Nucleus accumbens (tissue), 56 donors: ENCODE measurements at places on chromosomes 1 and 21.

DNA sequence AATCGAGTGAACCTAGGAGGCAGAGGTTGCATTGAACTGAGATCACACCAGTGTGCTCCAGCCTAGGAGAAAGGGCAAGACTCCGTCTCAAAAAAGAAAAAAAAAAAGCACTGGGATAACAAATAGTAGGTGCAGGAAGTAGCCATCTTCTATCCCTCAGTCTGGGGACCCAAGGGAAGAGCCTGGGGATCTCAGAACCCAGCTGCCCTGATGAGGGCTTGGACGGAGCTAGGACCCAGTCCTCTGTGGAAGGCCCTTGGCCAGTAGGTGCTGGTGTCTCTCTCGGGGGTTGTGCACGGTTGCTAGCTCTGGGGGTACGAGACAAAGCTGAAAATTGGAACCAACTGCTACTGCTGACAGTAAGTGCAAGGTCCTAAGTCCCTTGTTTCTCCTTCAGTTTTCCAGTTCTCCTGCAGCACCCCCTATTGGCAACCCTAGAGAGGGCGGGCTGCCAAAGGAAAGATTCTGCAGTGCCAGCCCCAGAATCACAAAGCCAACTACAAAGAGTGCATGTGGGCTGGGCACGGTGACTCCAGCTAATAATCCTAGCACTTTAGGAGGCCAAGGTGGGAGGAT is 57.6 kb upstream of the KIF1B start:
- DNase-seq, result peak; percentile 80

GRCh38 chr1:35925741-35926140 is 5.2 kb upstream of the AGO3 start:
- DNase-seq, result no peak

DNA sequence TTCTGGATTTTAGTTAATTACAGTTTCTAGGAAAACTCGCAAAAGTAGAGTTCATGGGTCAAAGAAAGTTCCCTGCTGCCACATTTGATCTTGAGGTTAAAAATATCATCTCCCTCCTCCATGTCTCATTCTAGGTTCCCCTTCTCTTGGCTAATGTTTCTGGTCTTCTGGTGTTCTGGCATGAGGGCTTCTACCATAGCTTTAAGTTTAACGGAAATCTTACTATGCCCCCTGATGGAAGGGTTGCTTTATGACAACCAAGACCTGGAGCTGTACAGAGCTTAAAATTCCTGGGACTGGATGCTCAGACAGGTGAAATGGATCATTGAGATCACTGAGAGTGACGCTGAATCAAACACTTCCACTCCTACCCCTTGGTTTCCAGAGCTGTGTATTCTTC is 1881.7 kb downstream of the MRPL39 start:
- DNase-seq, result no peak

- DNase-seq, result no peak
Observed at GRCh38 chr1:58005212-58005611, 541.3 kb downstream of the OMA1 start.

DNA sequence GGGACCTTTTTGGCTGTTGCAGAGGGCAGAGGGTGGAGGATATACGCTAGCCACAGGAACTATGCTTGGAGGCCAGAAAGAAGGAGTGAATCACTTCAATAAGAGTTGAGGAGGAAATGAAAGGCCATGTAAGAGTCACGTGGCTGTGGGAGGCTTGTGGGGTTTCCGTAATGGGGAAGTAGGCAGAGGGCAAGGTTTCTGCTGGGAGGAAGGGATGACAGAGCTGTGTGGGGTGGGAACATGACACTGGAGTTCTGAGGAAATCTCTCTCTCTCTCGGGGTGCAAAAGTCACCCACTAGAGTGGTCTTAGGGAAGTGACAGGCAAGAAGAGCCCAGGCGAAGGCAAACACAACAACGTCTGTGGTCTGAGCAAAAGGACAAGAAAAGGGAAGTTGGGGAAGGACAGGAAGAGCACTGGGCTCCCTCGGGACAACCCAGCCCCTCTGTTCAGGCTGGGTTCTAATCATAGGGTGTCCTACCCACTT is 3.9 kb upstream of the CD1C start:
- DNase-seq, result peak; percentile 10

GRCh38 chr1:153794624-153795329 is 19.6 kb downstream of the SLC27A3 start:
- no peak for DNase-seq

- DNase-seq, result no peak
Observed at GRCh38 chr21:45372732-45373355, 32.1 kb upstream of the COL18A1 start.

GRCh38 chr1:30598571-30599114 is 124.7 kb downstream of the MATN1 start:
- DNase-seq, result no peak
